HepG2 (cell line): ENCODE measurements at places on chromosomes 2 and 18. TPM values are rescaled to one million over a fixed set of nuclear protein-coding genes. Genes with fewer than 3 reads are reported as not detected.

DNA sequence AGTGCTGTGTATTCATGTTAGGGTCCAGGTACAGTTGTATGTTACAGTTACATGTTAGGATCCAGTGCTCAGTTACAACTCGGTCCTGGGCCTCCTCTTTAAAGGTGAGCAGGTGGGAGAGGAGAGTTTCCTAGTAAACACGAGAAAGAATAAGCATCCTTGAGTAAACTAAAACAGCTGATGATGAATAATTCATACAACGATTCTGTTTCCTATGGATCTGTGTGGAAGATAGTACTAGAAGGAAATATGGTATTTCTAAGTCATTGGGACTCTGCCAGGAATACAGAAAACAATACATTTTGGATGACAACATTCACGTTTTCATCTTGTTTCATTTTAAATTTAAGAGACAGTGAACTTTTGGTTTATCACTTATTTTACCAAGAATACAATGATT lies 29.5 kb downstream of the SNTG2 start:
- no peak for DNase-seq

DNA sequence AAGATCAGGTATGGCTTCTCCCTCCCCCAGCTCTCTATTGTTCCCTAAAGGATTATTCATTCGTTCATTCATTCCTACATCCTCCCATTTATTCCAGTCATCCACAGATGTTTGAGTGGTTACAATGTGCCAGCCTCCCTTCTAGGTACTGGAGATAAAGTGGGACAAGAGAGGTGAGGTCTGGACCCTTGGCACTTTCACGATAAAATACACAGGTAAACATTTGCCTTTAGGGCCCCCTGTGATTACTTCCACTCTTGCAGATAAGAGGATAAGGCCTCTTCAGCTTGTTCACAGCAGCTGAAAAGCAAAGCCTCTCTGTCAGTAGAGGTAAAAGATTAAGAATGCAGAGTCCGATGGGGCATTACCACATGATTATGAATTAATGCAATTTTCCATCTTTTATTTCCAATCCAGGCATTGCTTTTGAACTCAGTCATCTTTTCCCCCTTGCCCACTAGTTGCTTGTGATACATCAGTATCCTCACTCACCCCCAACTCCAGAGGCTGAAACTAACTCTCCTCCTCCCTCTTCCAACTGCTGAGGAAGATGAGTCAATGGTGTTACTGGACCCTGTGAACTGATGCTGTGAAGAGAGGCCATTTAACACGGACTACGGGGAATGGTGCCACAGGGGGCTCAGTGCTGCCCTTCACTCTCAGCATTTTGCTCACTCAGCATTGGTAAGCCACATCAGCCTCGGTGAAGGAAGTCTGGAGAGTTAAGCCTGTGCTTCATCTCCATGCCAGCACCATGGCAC lies 1.1 kb upstream of the DPP4 start:
- DNase-seq, result peak; percentile 53

DNA sequence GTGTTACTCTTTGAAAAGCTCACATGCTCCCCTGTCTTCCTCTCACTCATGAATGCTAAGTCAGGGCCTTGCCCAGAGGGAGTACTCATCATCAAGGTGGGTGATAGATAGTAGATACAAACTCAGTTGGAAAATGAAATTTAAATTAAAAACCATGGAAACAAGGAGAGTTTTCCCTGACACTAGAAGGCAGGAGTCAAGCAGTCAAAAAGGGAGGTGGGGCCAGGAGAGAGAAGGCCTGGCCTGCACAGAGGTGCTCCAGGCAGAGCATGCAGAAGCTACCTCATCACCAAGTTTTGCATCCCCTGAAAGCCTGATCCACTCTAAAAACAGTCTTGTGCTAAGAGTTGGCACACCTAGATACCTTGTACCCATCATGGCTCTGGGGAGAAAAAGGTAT lies 143.7 kb downstream of the MYO5B start:
- peak; percentile 25 for DNase-seq

GRCh38 chr2:177020524-177021119 lies 192.0 kb upstream of the HNRNPA3 start:
- no peak for DNase-seq

DNA sequence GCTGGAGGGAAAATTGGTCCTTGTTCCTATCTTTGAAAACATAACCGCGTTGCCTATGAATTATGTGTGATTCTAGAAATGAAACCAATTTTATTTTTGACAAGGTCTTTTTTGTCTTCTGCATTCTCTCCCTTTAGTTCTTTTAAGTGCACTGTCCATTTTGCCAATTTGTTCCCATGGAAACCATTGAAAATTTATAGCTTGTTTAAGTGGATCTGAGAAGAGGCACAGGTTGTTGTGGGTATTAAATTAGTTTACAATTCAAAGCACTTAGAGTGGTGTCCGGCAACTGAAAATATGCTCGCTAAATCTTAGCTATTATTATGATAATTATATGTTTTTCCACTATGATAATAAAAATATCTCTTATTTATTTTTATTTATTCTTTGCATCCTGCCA lies 107.5 kb upstream of the FSHR start:
- DNase-seq, result no peak

DNA sequence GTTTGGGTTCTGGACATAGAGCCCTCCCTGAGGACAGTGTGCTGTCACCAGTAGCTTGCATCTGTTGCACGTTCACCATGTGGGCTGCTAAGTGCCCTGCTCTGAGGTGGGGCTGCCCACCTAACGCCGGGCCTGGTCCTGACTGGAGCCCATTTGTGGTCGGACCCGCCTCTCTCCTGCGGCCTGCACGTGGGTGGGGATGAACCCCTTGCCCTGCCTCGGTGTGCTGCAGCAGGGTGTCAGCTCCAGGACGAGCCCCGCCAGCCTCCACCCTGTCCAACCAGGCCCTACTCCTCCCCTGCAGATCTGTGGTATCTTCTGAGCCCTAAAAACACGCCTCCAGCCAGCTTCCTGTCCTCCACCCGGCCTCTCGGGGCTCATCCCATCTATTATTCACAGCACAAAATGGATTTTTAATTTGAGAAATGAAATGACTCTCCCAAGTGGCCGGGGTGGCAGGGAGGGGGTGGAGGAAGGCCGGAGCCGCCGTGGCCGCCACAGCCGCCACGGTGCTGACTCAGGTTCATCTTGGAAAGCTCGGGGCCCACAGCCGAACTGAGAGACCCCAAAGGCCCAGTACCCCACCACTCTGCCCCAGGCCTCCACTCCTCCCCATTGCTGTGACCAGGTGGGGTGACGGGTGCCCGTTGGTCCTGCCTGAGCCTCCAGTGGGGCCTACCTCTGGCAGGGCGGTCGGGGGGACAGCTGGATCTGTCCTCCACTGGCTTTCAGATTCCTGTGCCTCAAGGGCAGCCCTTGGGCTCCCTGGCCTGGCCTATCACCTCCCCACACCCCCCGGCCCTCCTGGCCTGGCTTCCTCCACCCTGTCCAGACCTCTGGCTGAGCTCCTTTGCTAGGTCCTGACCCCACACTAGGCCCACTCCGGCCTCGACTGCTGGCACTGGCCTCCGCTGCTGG lies 2.8 kb upstream of the ECEL1 start:
- no peak for DNase-seq

DNA sequence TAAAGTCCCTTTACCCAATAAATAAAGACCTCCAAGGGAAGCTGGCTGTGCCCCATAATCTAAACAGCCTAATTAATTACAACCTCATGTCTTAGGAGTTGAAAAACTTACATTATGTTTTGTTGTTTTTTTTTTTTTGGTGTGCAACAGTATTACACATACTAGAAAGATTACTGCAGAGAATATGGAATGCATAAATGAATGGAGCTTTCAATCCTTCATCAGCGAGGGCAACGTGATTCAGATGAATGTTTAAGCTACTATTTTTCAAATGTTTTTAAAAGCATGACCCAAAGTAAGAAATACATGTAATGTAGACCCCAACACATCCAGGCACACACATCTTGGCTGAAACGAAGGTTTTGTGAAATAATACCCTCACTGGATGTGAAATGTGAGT lies 167.1 kb upstream of the FN1 start:
- no peak for DNase-seq

- DNase-seq, result no peak
Measured at GRCh38 chr18:54378057-54378456, 20.4 kb downstream of the C18orf54 start.

- DNase-seq, result no peak
Measured at GRCh38 chr2:127577973-127578372, 42.5 kb downstream of the MYO7B start.

- no peak for DNase-seq
Measured at GRCh38 chr2:236113425-236113824, 54.8 kb downstream of the GBX2 start.

DNA sequence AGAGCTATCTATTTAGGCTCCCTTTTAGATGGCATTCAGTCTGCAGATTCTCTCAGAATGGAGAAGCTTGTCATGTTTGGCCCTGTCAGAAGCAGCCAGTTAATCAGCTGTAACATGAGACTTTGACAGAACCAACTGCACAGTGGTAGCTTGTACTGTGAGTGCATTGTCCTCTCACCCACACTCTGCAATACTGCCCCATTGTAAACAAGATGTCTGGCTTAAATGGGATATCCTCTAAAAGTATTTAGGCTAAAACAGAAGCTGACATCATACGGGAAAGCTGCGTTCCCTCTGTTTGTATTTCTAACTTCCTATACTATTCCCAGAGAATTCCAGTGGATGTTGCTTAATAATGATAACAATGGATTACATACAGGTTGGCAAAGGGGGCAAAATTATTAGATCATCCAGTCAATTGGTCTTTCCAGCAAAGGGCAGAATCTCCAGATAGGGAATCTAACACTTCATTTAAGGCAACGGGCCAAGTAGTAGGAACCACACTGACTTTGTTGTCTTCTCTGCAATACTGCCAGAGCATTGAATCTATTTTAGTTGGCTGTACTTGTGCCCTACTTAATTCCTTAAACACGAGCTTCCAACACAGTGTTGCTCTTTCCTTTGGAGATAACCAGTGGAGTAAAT lies 15.4 kb upstream of the STAT4 start:
- DNase-seq, result peak; percentile 69

DNA sequence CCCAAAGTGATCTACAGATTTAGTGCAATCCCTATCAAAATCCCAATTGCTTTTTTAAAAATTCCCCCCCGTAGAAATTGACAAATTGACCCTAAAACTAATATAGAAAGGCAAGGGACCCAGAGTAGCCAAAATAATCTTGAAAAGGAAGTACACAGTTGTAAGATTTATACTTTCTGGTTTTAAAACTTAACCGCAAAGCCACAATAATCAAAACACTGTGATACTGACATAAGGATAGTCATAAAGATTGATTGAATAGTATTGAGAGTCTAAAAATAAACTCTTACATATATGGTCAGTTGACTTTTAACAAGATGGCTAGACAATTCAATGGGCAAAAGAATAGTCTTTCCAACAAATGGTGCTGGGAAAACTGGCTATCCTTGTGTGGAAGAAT lies 58.7 kb upstream of the GAREM2 start:
- no peak for DNase-seq

DNA sequence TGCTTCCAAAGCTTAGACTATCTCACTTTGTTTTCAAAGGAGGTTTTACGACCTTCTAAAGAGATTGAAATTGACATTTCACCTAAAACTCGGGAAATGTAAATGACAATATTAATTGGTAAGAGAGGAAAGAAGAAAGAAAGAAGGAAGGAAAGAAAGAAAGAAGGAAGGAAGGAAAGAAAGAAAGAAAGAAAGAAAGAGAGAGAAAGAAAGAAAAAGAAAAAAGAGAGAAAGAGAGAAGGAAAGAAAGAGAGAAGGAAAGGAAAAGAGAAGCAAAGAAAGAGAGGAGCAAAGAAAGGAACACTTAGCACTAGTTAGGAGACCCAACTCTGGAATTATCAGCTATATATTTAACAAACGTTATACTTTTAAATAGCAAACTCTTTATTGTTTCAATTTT lies 3.7 kb downstream of the GKN1 start:
- no peak for DNase-seq

- DNase-seq, result no peak
Measured at GRCh38 chr18:34847408-34847807, 137.3 kb downstream of the DTNA start.

- DNase-seq, result no peak
Measured at GRCh38 chr2:184304006-184304405, 294.3 kb upstream of the ZNF804A start.

- peak; percentile 5 for DNase-seq
Measured at GRCh38 chr18:47260120-47260923, 8.9 kb upstream of the SKOR2 start.

- peak; percentile 71 for DNase-seq
Measured at GRCh38 chr2:55047677-55048299, 2.5 kb downstream of the RTN4 start.

DNA sequence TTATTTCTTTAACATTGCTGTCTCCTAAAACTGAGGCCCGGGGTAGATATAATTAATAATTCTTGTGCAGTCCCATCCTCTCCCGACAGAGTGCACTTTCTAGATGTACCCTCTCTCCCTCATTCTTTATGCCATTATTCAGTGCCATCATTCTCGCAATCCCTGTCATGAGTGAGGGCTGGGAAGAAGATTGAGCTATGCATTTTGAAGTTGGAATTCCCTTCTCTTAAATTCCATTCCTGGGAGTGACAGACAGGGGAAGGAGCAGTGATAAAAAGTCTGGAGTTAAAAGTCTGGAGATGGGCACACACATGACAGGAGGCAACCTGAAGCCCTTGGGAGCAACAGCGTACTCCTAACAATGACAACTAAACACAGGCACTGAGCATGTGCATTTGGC lies 2.6 kb upstream of the KCNE4 start:
- no peak for DNase-seq

DNA sequence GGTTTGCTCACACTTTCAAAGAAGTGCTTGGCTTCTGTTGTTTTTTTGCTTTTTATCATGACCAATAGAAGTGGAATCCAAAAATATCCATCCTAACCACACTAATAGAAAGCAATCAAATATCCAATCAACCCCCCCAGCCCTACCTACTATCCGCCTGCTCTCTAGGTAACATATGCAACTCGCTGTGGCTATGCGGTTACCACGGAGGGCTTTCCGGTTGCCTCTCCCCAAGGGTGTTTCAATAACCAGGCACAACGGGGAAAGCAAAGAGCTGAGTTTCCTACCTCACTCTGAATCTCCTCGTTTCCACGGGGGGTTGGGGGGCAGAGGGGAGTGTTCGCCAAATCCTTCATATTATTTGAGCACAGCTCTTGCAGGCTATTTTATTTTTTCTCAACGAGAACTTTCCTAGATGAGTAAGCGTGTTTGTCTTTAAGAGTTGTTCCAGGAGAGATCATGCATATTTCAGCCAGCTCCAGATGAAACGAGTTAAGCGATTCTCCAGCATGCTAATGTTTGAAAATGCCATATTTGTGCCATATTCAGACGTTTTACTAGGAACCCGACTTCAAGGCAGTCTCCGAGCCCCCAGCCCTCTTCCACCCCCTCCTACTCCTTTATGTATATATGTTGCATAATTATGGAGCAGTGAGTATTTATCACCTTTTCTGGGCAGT lies 30.3 kb downstream of the PAX3 start:
- no peak for DNase-seq

Gene GALR1
- not detected in 2 replicates for total RNA-seq

Gene CXCR2
- not detected in 2 replicates for total RNA-seq

Gene RBM44
- 0.13 and 0.15 TPM in 2 replicates for total RNA-seq

Gene ZNF236
- total RNA-seq, result 7.2 and 9.2 TPM in 2 replicates

Gene MAP2
- not detected in 2 replicates for total RNA-seq

Gene ODC1
- total RNA-seq, result 371 and 422 TPM in 2 replicates

Gene ALPI
- total RNA-seq, result not detected in 2 replicates

Gene RGPD4
- total RNA-seq, result not detected in 2 replicates

Gene RNASEH1
- total RNA-seq, result 57.2 and 57.4 TPM in 2 replicates

Gene SLC5A7
- not detected in 2 replicates for total RNA-seq
